H1 (cell line): ENCODE measurements at places on chromosomes 13 and 19.
A peak's percentile ranks its signal among the peaks of the same experiment; 100 is the strongest.

DNA sequence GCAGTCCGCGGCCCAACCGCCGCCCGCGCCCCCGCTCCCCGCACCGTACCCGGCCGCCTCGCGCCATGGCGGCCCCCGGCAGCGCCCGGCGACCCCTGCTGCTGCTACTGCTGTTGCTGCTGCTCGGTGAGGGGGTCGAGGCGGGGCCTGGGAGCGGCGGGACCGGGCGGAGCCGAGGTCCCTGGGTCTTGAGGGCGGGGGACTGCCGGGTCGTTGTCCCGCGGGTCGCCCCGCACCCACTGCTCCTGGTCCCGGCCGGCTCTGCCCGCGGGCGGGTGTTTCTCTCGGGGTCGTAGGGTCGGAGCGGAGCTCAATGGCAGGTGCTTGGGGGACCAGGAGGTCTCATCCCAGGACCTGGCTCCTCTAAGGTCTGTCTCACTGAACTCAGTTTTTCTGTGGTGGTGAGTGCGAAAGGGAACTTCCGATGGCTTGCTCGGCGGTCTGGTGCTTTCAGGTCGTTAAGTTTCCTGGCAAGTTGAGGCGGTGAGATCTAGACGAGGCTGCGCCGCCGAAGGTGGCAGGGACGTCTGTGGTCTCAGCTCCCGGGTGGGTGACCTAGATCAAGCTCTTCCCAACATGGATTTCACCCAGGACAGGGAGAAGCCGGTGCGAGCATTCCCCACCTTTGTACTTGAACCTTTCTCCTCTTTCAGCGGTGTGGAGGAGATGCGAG is 467 bp downstream of the LAMP1 start:
- DNase-seq = no peak

DNA sequence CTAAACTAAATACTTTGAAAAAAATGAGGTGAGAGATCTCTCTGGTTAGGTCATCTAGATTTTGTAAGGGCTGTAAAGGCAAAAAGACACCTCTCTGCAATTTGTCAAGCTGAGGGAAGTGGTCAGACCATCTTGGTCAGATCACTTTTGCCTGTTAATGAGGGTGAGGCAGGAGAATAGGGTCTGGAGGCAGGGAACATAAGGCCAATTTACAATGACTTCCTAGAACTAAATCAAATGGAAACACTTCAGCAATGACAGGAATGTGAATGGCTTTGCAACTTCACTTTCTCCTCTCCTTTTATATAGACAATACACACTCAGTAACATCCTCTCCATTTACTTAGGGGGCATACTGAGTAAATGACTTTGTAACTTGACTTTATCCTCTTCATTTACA is 1653.4 kb downstream of the SLITRK5 start:
- DNase-seq = no peak

- DNase-seq = no peak
Measured at GRCh38 chr13:33322543-33322809, 36.9 kb upstream of the STARD13 start.

- DNase-seq = no peak
Measured at GRCh38 chr13:61144301-61144700, 271.3 kb downstream of the PCDH20 start.

DNA sequence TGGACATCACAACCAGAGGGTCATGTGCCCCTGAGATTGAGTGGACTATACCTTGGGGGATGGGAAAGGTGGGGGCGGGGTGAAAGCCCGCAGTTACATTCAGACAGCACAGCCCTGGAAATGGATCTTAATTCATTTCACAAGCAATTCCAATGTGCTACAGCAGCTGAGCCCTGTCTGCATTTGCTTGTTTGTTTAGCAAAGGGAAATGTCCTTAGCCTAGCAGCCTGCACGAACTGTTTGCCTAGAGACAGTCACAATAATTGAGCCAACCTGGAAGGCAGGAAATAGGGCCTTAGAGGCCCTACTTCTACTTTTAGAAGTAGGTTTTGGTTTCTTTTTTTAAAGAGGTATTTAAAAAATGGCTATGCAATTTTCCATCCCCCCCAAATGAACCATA is 177.3 kb upstream of the KL start:
- no peak for DNase-seq

DNA sequence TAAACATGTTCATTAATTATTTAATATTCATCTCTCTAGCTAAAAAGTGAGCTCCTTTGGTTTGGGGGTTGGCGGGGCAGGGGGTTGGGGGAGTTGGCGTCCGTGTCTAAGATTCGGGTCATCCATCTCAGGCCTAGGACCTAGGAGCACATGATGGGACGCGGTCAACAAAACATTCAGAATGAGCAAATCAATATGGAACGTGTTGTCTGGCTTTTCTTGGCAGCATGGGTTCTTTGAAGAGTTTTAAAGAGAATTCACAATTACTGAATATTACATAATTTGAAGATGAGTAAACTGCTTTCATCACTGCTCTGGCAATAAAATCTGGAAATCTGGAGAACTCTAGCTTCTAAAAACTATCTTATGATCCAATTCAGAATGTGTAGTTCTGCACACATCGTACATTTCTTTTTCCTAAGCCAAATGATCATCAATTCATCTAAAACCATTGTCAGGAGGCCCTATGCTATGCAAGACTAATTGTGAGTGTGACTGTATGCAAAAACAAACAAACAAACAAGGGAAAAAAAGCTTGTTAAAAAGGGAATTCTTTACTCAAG is 5.4 kb upstream of the ARGLU1 start:
- DNase-seq = no peak

DNA sequence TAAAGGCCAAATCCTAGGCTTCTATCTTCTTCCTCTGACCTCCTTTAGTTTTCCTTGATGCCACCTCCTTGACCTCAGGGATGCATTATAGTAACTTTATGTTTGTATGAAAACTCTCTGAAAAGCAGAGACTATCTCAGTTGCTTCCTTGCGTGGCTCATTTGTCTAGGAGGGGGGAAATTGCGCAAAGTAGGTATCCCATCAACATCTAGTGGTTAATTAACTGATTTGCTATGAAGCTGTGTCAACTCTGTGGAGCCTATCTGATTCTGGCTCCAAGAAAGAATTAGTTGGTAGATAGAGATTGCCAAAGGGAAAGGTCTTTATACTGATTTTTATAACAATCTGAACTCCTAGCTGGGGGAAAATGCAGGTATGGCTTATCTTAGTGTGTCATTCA is 82.1 kb upstream of the FRY start:
- no peak for DNase-seq

DNA sequence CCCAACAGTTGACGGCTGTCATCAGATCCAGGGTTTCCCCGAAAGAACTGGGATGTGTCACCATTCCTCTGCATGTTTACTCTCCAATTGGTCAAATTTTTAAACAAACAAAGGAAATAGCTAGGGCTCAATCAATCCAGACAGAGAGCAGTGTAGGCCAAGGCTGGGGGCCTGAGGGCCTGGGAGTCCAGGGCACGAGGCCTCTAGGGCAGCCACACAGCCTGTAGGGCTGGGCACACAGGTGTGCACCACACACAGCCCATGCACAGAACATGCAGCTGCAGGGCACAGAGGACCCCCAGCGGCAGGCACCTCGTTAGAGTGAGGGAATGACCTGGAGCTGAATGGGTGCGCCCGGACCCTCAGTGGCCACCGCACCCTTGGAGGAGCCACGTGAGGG is 9.5 kb downstream of the MIER2 start:
- no peak for DNase-seq

- DNase-seq = no peak
Measured at GRCh38 chr13:75581874-75582640, 32.5 kb downstream of the UCHL3 start.

- DNase-seq = no peak
Measured at GRCh38 chr19:45424191-45425058, 708 bp upstream of the ERCC1 start.

DNA sequence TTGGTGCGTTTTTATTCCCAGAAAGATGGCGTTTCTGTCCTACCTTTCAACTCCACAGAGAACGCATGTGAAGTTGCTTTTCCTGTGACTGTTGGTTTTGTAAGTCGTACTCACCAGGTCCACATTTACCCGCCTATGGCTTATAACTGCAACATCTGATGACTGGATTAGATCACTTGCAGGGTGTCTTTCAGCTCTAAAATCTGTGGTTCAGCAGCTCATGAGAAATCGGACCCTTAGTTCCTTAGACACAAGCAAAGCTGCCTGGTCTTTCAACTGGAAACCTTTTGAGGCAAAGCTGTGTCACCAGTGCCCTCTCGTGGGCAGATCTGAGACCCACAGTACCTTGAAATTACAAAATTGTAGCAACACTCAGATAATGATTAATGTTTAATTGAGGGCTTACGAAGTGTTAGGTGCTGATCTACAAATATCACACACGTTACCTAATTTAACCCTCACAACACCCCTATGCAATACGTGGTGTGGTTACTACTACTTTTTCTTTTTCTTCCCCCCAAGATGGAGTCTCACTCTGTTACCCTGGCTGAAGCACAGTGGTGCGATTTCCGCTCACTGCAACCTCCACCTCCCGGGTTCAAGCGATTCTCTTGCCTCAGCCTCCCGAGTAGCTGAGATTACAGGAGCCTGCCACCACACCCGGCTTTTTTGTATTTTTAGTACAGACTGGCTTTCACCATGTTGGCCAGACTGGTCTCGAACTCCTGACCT is 65.4 kb downstream of the RUBCNL start:
- DNase-seq = peak; percentile 59

- DNase-seq = no peak
Measured at GRCh38 chr19:2800506-2800905, 15.2 kb downstream of the THOP1 start.

DNA sequence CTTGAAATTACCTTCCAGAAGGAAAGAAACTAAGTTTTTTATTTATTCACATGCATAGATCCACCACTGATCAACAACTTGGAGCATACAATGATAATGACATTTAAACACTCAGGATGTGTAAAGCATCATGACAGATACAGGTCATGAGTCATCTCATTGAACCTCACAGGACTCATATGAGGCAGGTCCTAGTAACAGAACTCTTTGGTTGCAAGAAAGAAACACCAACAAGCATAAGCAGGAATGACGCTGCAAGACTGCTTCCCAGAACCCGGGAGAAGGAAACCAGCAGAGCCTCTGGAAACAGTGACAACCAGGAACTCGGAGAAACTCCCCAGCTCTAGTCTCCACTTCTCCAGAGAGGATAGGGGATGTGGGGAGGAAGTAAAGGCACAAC is 60.8 kb upstream of the IPO5 start:
- no peak for DNase-seq
